ENCODE measurements at places on chromosomes 16 and 17.

DNA sequence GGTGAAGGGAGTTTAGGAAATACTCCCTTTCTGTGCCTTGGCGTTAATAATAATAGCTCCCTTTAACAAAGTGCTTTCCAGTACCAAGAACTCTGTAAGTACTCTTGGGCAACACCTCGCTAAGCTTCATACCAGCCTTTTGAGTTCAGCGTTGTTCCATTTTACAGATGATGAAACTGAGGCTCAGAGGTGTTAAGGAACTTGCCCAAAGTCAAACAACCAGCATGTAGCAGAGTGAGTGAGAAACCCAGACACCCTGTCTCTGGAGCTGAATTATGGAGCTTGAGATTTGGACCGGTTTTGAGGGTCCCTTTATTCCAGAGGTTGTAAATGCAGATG is 607 bp downstream of the KATNIP start:
- DNase-seq, result peak; percentile 24

GRCh38 chr17:62871291-62871690 is 63.2 kb upstream of the MARCHF10 start:
- DNase-seq, result no peak

DNA sequence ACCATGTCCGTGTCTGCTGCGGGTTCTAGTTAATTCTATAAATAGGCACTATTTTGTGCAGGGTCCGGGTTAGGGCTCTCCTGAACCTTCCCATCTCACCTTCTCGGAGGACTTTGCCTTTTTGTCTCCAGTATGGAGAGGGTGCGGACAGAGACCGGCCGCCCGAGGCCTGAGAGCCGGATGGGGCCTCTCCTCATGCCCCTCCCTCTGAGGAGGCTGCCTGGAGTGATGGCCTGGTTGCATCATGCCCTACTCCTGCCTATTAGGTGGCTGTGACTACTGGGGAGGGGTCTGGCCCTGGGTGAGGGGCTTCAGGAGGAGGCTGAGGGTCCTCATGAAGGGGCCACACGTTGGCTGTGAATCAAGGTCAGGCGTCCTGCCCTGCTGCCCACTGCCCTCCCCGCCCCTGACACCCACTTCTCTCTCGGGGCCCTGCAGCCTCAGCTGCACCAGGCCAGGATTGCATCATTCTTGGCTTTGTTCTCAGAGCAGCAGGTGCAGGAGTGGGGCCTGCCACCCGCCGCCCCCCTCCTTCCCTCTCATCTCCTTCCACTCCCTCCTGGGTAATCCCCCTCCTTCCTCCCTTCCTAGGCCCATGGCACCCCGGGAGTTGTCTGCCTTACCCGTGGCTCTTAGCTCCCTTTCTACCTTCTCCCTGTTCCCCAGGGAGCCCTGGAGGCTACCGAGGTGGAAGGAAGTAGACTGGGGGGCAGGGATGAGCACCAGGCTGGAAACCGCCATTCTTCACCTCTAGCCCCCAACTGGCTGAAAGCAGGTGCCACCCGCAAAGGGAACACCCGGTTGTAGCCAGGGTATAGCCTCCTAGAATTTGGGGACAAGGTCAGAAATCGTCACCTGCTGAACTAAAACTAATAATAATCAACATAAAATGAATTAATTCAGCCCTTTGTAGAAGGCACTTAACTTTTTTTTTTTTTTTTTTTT is 12.7 kb upstream of the ARHGAP23 start:
- DNase-seq, result no peak

- no peak for DNase-seq
Measured at GRCh38 chr17:72093707-72094106, 27.1 kb upstream of the SOX9 start.
